Pericardium fibroblast (primary cell): ENCODE measurements at places on chromosomes 7 and 10. TPM values are rescaled to one million over a fixed set of nuclear protein-coding genes. Genes with fewer than 3 reads are reported as not detected.

Gene CCL26
- total RNA-seq, result not detected in 2 replicates

Gene H2AZ2
- total RNA-seq, result 51.5 and 98.6 TPM in 2 replicates

Gene IL2RA
- total RNA-seq, result not detected in 2 replicates

Gene SAP25
- 0.93 and 2.4 TPM in 2 replicates for total RNA-seq

Gene MLLT10
- 14.8 and 40.5 TPM in 2 replicates for total RNA-seq

Gene SPDYE5
- not detected in 2 replicates for total RNA-seq

Gene KLF14
- total RNA-seq, result 0.34 and 0.58 TPM in 2 replicates

Gene HOXA5
- 1.3 and 35.0 TPM in 2 replicates for total RNA-seq
